ENCODE measurements at places on chromosomes 1 and 21. TPM values are rescaled to one million over a fixed set of nuclear protein-coding genes. Genes with fewer than 3 reads are reported as not detected.

CFHR2 gene
- total RNA-seq, result not detected

ATAD3C gene
- total RNA-seq, result 0.28 TPM

KRTAP11-1 gene
- total RNA-seq, result not detected

KRTAP7-1 gene
- not detected for total RNA-seq

SPRR1A gene
- not detected for total RNA-seq

PCSK9 gene
- total RNA-seq, result 60.0 TPM

AADACL3 gene
- not detected for total RNA-seq

PLA2G2C gene
- not detected for total RNA-seq

ALX3 gene
- total RNA-seq, result not detected

GRCh38 chr1:209607102-209607794, 23.7 kb downstream of the CAMK1G start:
- no peaks in the 10 kb centered on the region for H3K4me1 ChIP-seq
- no peak overlapping the region for H3K4me3 ChIP-seq
- peaks cover 37% of the 10 kb centered on the region for H3K27me3 ChIP-seq
- no peak for DNase-seq
- no peak overlapping the region for H3K27ac ChIP-seq
- H3K36me3 ChIP-seq, result no peaks in the 10 kb centered on the region

DNA sequence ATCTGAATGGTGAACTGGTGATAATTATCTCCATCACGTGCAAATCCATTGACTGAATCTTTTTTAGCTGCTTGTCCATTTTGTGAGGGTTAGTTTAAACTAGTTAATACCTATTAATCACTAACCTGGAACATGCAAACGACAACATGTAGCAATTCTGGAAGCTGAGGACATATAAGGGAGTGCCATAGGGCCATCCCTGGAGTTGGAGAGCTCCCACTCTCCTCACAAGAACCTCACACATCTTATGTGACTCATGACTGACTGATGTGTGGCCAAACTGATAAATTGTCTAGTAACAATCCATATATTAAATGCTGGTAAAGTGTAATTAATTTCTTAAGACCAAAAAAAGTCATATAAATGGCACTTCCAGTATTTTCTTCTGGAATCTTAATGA, 62.9 kb upstream of the HOOK1 start:
- H3K27me3 ChIP-seq, result no peaks in the 10 kb centered on the region
- H3K36me3 ChIP-seq, result no peaks in the 10 kb centered on the region
- no peak overlapping the region for H3K27ac ChIP-seq
- no peaks in the 10 kb centered on the region for H3K4me1 ChIP-seq
- DNase-seq, result no peak
- H3K4me3 ChIP-seq, result no peak overlapping the region

GRCh38 chr21:39422527-39423241, 22.9 kb downstream of the LCA5L start:
- no peak overlapping the region for H3K27ac ChIP-seq
- H3K4me1 ChIP-seq, result peaks cover 15% of the 10 kb centered on the region
- H3K27me3 ChIP-seq, result no peaks in the 10 kb centered on the region
- no peak for DNase-seq

DNA sequence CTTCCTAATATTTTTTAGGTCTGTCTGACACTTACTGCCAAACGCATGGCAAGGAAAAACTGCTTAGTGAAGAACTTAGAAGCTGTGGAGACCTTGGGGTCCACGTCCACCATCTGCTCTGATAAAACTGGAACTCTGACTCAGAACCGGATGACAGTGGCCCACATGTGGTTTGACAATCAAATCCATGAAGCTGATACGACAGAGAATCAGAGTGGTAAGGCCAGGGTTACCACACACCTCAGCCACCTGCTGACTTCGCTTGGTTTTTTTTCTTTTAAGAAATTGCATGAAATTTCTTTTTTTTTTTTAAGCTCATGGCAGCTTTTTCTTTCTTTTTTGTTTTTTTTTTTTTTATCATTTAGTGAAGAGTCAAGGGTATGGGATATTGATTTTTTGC, 17.2 kb downstream of the ATP1A1 start:
- H3K36me3 ChIP-seq, result peaks cover 98% of the 10 kb centered on the region
- H3K27ac ChIP-seq, result no peak overlapping the region
- peaks cover 5% of the 10 kb centered on the region for H3K4me1 ChIP-seq
- H3K27me3 ChIP-seq, result no peaks in the 10 kb centered on the region
- peak overlapping the region; percentile 57 for H3K4me3 ChIP-seq

GRCh38 chr1:76959556-76959955, 92.3 kb downstream of the ST6GALNAC5 start:
- H3K27me3 ChIP-seq, result no peaks in the 10 kb centered on the region
- no peaks in the 10 kb centered on the region for H3K4me1 ChIP-seq
- no peaks in the 10 kb centered on the region for H3K36me3 ChIP-seq
- no peak for DNase-seq
- H3K27ac ChIP-seq, result no peak overlapping the region

DNA sequence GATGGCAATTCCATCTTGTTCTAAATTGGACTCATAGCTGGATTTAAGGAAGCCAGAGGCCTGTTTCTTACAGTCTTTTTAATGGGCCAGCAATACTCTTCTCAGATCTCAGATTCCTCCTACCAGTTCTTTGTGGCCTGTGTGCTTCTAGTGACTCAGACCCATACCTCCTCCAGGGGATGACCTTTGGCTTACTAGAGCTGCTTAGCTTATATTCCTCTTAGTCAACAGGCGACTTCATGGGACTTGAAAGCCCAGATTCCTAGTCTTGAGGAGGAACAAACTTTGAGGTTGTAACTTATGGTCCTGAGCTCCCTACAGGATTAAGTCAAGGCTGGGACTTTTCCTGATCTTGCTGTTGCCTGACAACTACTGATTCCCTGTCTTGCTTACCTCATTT, 12.4 kb upstream of the PAPPA2 start:
- no peak for DNase-seq
- no peak overlapping the region for H3K4me3 ChIP-seq
- H3K36me3 ChIP-seq, result no peaks in the 10 kb centered on the region
- H3K4me1 ChIP-seq, result no peaks in the 10 kb centered on the region
- H3K27me3 ChIP-seq, result no peaks in the 10 kb centered on the region

- no peak overlapping the region for H3K27ac ChIP-seq
- H3K36me3 ChIP-seq, result peaks cover 20% of the 10 kb centered on the region
- peaks cover 2% of the 10 kb centered on the region for H3K4me1 ChIP-seq
- no peak overlapping the region for H3K4me3 ChIP-seq
- no peaks in the 10 kb centered on the region for H3K27me3 ChIP-seq
These were observed 14.2 kb downstream of the PTPN14 start for GRCh38 chr1:214537219-214537618.

DNA sequence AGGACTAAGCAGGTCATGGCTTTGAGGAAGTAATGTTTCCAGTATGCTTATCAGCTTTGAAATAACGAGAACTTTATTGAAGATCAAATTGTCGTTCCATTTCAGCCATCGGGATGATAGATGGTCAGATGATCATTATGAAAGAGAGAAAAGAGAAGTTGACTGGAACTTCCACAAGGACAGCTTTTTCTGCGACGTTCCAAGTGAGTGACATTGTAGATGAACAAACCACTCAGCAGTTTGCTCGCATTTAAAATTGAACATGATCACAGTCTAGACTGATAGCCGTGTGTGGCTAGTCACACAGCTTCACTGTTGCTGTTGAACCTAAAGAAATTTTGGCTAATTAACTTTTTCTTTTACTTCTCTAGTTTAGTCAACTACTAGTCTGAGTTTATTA, 151.1 kb downstream of the TLR5 start:
- no peaks in the 10 kb centered on the region for H3K36me3 ChIP-seq
- no peaks in the 10 kb centered on the region for H3K4me1 ChIP-seq
- DNase-seq, result no peak
- H3K27me3 ChIP-seq, result no peaks in the 10 kb centered on the region
- H3K27ac ChIP-seq, result no peak overlapping the region

DNA sequence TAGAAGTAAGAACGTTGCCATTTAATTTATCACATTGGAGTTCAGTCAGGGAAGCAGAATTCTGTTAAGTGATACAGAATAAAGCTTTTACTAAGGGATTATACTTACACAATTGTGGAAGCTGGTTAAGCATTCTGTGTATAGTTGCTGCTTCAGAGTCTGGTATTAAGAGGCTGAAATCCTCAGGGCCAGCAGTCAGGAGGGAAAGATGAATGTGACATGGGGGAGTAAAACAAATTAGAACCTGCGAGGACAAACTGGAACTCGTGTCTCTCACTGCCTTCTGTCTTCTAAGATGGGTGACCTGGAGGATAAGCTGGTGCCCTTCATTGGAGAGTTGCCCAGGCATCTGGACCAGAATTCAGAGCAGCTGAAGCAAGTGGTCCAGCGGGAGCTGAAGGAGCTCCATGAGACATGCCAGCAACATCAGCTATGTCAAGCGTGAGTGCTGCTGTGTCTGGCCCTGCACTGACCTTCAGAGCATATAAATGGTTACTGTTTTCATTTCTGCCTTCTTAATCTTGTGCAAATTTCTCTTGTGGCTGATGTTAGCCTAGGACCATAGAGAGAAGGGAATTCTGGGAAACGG, 23.0 kb downstream of the MARK1 start:
- DNase-seq, result no peak
- H3K27me3 ChIP-seq, result no peaks in the 10 kb centered on the region
- H3K36me3 ChIP-seq, result no peaks in the 10 kb centered on the region
- no peak overlapping the region for H3K27ac ChIP-seq
- H3K4me1 ChIP-seq, result no peaks in the 10 kb centered on the region
- H3K4me3 ChIP-seq, result no peak overlapping the region

- peaks cover 44% of the 10 kb centered on the region for H3K36me3 ChIP-seq
- H3K4me1 ChIP-seq, result peaks cover 3% of the 10 kb centered on the region
- no peaks in the 10 kb centered on the region for H3K27me3 ChIP-seq
- no peak overlapping the region for H3K4me3 ChIP-seq
- no peak overlapping the region for H3K27ac ChIP-seq
- no peak for DNase-seq
These were observed 31.8 kb downstream of the APP start for GRCh38 chr21:26138615-26139257.

DNA sequence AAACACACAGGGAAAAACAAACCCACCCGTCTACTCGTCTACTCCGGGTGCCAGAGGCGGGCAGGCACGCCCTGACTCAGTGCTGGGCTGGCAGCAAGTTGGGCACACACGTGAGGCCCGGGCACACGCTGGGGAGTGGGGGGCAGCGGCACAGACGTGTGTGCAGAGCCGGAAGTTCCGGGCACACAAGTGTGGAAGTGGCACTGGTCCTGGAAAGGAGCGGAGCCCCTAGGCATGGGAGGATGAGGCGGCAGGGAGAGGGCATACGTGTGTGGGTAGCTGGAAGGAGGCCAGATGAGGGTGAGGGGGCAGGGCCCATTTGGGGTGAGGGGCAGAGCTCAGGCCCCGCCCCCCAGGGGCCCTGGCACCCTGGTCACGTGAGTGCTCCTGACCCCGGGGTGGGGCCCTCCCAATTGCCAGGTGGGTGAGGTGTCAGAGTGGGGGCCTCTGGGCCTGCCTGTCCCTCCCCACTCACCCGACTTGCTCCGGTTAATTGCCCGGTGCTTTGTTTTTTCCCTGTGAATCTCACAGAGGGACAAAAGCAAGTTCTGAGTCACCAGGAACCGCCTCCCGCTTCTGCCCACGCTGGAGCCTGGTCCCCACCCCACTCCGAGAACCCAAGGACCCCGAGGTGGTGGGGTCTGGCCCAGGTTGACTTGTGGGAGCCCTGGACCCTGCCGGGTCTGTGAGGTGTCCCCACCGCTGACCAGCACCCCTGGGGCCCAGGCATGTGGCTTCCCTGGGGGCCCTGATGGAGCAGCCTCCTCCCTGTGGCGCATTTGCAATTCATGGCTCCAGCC, 104.8 kb upstream of the CASZ1 start:
- H3K36me3 ChIP-seq, result no peaks in the 10 kb centered on the region
- DNase-seq, result peak; percentile 75
- H3K27ac ChIP-seq, result no peak overlapping the region
- no peaks in the 10 kb centered on the region for H3K27me3 ChIP-seq
- peaks cover 2% of the 10 kb centered on the region for H3K4me1 ChIP-seq
- no peak overlapping the region for H3K4me3 ChIP-seq

- H3K27me3 ChIP-seq, result no peaks in the 10 kb centered on the region
- no peak for DNase-seq
- no peaks in the 10 kb centered on the region for H3K4me1 ChIP-seq
These were observed 74.9 kb upstream of the ADGRL2 start for GRCh38 chr1:81725823-81726222.

DNA sequence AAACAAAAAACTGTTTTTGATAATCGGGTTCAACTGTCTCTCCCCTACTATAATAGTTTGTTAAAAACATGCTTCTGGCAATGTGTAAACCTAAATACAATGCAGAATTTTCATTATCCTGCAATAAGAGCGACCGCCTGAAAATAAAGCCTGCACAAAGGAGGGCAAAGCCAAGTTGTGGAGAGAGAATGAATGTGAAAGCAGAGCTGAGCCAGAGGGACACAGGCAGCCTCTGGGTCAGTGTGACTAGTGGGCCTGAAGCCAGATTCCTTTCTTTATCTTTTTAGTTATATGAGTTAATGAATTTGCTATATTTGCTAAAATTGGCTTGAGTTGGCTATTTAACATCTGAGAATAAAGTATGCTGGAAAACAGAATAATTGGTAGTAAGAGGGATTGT, 615.2 kb downstream of the PLA2G4A start:
- H3K27ac ChIP-seq, result no peak overlapping the region
- DNase-seq, result no peak
- no peaks in the 10 kb centered on the region for H3K4me1 ChIP-seq
- H3K4me3 ChIP-seq, result no peak overlapping the region
- H3K27me3 ChIP-seq, result no peaks in the 10 kb centered on the region
- no peaks in the 10 kb centered on the region for H3K36me3 ChIP-seq

DNA sequence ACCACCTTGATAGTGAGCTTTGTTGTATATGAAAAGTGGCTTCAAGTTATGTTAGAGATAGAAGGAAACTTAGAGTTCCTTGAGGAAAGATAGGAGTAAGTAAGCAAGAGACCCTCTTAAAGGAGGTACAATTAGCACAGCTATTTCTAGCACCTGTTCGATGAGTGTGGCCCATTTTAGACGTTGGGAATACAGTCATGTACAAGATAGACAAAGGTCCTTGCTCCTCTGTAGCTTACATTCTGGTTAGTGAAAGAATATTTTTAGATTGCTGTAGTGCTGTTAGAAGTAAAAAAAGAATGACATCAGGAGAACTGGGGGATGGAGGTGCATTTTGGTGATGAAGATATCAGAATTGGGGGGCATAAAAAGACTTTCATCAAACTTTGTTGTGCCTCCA, 47.5 kb downstream of the MRPS6 start:
- no peaks in the 10 kb centered on the region for H3K27me3 ChIP-seq
- H3K27ac ChIP-seq, result no peak overlapping the region
- peaks cover 67% of the 10 kb centered on the region for H3K36me3 ChIP-seq
- no peak overlapping the region for H3K4me3 ChIP-seq
- no peak for DNase-seq

Measured in endodermal cell (in vitro differentiated cells).